ENCODE measurements at places on chromosomes 6 and 20.

DNA sequence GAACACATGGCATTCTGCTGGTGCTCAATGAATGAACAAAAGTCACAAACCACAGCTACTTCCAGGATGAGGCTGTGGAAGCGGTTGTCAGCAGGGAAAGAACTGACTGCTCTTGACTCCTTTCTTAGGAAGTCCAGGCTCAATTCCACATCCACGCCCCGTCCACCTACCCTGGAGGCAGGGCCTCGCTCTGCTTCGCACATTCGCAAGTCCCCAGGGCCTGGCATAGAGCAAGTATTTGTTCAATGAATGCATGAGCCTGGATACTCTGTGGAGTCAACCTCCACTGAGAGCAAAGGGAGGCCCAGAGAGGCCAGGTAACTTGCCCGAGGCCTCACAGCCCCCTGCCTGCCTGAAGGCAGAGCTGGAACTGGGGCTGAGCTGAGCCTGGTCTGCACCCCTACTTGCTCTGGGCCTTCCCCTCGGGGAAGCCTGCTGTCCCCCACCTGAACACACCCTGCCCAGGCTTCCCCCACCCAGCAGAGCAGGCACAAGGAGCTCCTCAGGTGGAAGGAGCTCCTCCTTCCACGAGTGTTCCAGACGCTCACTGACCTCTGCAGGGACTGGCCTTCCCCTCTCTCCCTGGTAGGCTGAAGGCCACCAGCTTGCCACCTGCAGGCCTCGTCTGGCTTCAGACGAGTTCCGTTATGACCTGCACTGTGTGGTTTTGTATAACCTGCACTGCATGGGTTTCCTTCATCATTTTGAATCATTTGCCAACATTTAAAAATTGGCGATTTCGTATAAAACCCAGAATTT, 119.3 kb upstream of the PTPN1 start:
- DNase-seq, result no peak

GRCh38 chr6:147509891-147510290, 1.4 kb downstream of the SAMD5 start:
- no peak for DNase-seq

- peak; percentile 72 for DNase-seq
Observed at GRCh38 chr6:158409451-158409850, 97.2 kb downstream of the TULP4 start.

DNA sequence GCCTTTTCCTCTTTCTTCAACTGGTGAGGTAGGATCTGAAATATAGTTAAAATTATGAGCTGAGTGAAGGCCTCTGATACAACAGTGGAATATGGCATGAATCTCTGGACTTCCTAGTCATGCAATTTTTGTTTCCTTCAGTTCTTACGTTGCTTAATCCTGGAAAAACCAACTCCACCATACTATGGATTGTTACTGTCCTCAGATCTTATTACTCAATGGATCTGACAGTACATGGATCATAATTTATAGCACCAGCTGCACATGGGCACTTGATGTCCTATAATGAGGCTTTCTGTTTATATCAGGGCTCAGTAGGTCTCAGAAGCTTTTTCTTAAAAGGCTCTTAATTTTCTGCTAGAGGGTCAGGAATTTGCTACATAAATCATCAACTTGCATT, 1341.0 kb upstream of the EYS start:
- DNase-seq, result no peak

DNA sequence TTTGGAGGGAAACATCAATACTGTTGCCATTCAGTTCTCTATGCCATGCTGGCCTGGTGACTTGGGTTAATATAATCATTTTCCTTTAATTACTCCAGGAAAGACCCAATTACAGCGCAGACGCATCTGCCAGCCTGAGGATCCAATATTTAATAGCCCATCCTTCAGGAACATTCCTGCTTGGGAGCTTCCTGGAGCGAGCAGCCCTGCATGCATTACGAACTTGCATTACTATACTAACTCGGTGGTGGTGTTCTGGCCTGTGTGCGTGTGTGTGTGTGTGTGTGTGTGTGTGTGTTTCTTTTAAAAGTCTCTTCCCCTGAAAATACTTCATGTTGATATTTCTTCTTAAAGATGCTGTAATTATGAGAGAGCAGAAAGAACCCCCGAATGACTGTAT, 26.5 kb downstream of the PMEPA1 start:
- DNase-seq, result peak; percentile 28

DNA sequence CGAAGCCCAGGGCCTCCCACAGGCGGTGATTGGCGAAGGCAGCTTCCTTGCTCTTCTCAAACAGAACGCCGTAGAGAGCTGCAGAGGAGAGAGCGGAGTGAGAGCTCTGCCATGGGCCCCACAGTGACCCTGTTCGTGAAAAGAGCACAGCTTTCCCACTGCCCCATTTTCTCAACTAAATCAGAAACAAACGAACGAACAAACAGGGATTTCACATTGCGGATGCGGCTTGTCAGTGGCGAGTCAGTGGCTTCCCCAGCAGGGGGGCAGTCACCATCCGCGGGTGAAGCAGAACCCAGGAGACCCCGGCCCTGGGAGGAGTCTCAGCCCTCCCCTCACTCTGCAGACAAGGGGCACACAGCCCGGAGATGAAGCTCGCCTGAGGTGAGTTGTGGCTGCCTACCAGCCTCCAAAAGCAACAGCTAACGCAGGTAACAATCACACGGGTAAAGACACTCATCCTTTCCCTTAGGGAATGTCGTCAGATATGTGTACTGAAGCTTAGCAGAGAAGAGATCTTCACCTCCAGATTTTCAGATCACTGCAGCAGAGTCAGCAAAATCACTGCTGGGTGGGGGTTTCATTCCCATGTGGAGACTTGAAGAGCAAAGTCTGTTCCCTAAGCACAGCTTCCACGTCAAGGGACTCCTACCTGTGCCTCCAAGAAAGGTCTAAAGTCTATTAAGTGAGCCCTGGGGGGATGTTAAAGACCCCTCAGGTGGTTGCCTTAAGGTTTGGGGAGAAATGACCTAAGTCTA, 51.2 kb upstream of the GPR31 start:
- DNase-seq, result no peak
